ENCODE measurements at places on chromosomes 7 and 10.

DNA sequence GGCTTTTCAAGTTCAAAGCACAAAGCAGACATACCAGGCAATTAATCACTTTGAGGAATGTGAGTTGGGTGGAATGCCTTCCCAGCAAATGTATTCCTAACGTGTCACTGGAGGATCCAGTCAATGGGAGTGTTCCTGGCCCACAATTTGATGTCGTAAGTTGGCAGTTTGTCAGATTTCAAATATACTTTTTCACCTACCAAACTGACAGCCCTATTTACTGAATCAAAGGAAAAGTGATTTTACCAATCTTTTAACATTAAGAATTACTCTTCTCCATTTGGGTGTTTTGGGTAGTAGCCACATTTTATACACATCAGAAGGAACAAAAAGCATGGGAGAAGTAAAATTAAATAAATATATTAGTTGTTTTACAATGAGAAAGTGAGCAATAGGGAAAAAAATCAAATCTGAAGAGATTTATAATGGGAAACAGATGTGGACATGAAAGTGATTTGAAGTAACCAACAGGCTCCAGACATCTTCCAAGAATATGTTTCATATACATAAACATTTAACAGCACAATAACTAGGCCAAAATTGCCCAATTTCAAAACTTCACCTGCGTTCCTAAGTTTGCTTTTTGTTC lies 222.9 kb downstream of the MTERF1 start:
- no peak overlapping the region for H3K4me3 ChIP-seq
- no peak overlapping the region for H3K27ac ChIP-seq
- H3K27me3 ChIP-seq, result no peaks in the 10 kb centered on the region
- no peaks in the 10 kb centered on the region for H3K4me1 ChIP-seq

GRCh38 chr10:35735412-35735811 lies 93.3 kb upstream of the FZD8 start:
- no peaks in the 10 kb centered on the region for H3K27me3 ChIP-seq
- H3K4me3 ChIP-seq, result no peak overlapping the region
- no peak overlapping the region for H3K27ac ChIP-seq

DNA sequence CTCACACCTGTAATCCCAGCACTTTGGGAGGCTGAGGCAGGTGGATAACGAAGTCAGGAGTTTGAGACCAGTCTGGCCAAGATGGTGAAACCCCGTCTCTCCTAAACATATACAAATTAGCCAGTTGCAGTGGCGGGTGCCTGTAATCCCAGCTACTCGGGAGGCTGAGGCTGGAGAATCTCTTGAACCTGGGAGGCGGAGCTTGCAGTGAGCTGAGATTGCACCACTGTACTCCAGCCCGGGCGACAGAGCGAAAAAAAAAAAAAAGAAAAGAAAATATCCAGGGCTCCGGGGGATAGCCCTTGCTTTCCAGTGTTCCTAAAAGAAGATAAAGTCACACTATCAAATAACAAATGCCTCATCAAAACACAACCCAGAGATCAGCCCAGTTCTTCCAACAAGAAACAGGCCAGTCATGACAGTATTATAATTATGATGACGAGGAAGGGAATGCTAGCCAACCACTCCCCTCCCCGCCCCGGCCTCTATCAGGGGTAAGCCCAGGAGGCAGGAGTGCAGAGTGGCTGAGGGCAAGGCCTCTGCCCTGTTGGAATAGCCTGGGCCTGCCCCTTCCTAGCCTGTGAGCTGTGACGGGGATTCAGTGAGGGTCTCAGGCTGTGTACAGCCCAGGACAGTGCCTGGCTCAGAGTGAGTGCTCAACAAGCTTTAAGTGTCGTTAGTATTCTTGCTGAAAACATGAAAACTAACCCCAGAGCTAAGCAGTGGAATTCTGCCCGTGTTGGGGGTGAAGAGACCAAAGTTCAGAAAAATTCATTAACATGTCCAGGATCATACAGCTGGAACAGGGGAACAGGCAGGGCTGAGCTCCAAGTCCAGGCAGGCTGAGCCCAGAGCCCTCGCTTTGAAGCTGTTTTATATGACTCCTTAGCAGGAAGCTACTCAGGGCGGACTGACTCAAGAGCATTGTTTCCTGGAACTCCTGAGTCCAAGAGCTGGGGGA lies 54.3 kb downstream of the FAM241B start:
- H3K4me1 ChIP-seq, result no peaks in the 10 kb centered on the region
- no peak overlapping the region for H3K27ac ChIP-seq
- H3K4me3 ChIP-seq, result no peak overlapping the region

- no peak within 1 kb of the TSS for H3K4me3 ChIP-seq
- H3K27ac ChIP-seq, result no peak within 1 kb of the TSS
- no peaks in the 10 kb centered on the region for H3K36me3 ChIP-seq
- peaks cover 21% of the 10 kb centered on the region for H3K27me3 ChIP-seq
Measured at GRCh38 chr10:71212318-71213126, at the start of gene UNC5B. TSS of gene UNC5B (plus strand) at chr10:71212570. CDS start at chr10:71212986, 416 bp downstream.

GRCh38 chr10:66642217-66642616 lies 283.6 kb upstream of the LRRTM3 start:
- no peak overlapping the region for H3K27ac ChIP-seq
- no peaks in the 10 kb centered on the region for H3K4me1 ChIP-seq
- DNase-seq, result no peak
- H3K27me3 ChIP-seq, result no peaks in the 10 kb centered on the region

GRCh38 chr10:12181065-12181775 lies 14.5 kb downstream of the NUDT5 start:
- H3K27ac ChIP-seq, result peak overlapping the region; percentile 71
- DNase-seq, result peak; percentile 96
- peak overlapping the region; percentile 57 for H3K4me3 ChIP-seq
- peaks cover 47% of the 10 kb centered on the region for H3K36me3 ChIP-seq
- peaks cover 16% of the 10 kb centered on the region for H3K4me1 ChIP-seq

GRCh38 chr7:37033141-37033540 lies 308.8 kb upstream of the AOAH start:
- H3K36me3 ChIP-seq, result peaks cover 20% of the 10 kb centered on the region
- H3K27ac ChIP-seq, result no peak overlapping the region
- DNase-seq, result no peak

DNA sequence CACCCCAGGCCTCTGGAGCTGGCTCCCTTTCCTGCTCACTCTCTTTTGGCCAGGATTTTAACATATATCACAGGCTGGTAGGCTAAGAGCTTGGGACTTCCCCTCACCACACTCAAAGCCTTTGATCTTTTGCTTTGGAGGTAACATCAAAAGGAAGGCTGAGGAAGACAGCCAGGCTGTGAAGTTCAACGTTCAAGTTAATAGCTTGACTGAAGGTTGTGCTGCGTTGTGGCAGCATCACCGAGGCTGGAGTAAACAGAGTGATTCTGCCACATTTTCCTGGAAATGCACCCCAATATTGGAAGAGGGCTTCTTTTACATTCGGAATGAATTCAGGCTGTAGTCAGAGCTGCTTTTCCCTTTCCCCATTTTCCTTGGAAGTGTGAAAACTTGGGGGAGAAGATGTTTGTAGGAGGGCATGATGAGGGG lies 57.3 kb downstream of the TCF7L2 start:
- no peaks in the 10 kb centered on the region for H3K36me3 ChIP-seq
- peaks cover 2% of the 10 kb centered on the region for H3K27me3 ChIP-seq
- peaks cover 24% of the 10 kb centered on the region for H3K4me1 ChIP-seq
- peak overlapping the region; percentile 47 for H3K4me3 ChIP-seq
- H3K27ac ChIP-seq, result no peak overlapping the region

DNA sequence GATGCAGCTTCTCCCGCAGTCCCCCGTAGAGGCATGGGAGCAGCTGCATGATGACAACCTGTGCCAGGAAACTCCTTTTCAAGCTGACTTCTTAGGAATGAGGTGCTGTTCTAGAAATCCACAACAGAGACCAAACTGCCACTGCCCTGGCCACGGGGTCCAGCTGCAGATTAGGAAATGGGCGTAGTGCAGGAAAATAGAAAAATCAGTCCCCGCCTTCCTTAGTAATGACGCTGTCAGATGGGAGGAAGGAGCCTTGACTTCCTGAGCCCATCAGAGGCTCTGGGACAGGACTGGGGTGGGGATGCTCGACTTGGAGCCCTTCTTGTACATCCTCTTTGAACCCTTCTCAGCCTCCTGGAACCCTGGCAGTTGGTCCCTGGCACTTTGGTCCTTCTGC lies 227.8 kb upstream of the GRB10 start:
- no peaks in the 10 kb centered on the region for H3K27me3 ChIP-seq
- no peak for DNase-seq
- H3K27ac ChIP-seq, result no peak overlapping the region
- no peaks in the 10 kb centered on the region for H3K36me3 ChIP-seq

DNA sequence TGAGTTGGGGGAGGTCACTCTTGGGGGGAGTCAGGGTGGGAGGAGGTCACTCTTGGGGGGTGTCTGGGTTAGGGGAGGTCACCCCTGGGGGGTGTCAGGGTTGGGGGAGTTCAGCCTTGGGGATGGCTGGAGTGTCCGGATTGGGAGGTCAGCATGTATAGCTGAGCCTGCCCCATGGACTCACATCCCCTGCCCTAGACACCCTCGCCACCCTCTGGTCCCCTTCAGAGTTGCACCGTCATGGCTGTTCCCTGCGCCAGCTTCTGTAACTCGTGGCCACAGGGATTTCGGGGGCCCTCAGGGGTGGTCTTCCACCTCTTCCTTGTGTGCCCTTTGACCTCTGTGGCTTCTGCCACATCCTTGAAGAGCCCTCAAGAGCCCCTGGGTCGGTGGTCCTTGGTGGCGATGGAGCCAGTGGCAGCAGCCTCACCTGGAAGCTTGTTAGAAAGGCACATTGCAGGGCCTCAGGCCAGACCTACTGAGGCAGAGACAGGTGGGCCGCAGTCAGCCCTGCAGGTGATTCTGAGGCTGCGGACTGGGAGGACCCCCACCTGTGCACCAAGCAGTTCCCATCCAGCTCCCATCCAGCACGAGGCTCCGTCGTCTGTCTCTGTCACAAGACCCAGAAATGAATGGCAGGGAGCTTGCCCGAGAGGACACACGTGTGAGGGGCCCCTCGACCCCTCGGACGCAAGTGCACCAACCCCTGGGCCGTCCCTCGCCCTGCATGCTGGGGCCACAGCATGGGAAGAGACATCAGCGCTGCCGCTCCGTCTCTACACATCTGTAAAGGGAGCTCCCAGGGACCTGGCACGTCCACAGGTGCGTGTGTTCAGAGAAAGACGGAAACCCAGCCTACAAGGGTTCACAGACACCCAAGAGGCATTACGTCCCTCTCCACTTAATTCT lies 44.7 kb upstream of the SUN1 start:
- H3K27me3 ChIP-seq, result no peaks in the 10 kb centered on the region
- no peak overlapping the region for H3K27ac ChIP-seq
- no peak for DNase-seq
- H3K4me3 ChIP-seq, result no peak overlapping the region
- peaks cover 4% of the 10 kb centered on the region for H3K4me1 ChIP-seq
- no peaks in the 10 kb centered on the region for H3K36me3 ChIP-seq

- H3K4me3 ChIP-seq, result no peak overlapping the region
- no peaks in the 10 kb centered on the region for H3K36me3 ChIP-seq
- no peaks in the 10 kb centered on the region for H3K4me1 ChIP-seq
- H3K27me3 ChIP-seq, result peaks cover 5% of the 10 kb centered on the region
- H3K27ac ChIP-seq, result no peak overlapping the region
Measured at GRCh38 chr7:103379270-103379975, 32.0 kb downstream of the PSMC2 start.

DNA sequence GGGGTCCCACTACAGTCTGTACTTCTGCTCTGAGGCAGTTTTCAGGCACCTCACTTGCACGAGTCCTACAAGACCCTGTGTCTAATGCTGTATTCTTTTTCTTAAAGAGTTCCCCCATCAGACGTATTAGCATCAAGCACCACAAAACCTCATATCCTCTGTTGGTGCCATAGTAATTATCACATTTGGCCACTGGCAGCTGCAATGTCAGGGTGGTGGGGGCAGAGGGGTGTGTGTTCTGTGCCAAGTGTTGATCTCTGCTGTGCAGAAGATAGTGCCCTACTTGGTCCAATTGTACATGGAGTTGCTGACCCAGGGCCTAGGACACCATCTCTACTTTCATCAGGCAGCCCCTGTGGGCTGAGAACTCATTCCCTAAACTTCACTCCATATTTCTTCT lies 20.0 kb upstream of the JAZF1 start:
- H3K27ac ChIP-seq, result no peak overlapping the region
- H3K27me3 ChIP-seq, result peaks cover 10% of the 10 kb centered on the region
- H3K4me3 ChIP-seq, result no peak overlapping the region
- H3K36me3 ChIP-seq, result no peaks in the 10 kb centered on the region
- DNase-seq, result no peak

DNA sequence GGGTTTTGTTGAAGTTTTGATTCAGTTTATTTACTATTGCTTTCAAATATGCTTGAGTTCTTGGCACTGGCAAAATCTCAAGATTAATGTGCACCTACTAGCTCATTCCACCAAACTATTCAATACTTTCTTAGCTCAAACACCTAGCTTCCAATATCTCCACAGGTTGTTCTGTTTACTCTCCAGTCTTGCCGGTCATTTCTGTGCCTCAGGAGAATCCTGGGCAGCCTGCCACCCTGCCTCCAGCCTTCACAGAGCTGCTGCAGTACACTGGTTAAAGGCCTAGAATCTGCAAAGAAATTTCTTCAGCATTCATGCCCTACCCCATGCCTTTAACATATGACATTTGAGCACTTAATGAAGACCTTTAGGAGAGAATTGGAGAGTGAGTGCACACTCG lies 4.0 kb upstream of the TMEM106B start:
- H3K4me3 ChIP-seq, result no peak overlapping the region
- H3K4me1 ChIP-seq, result peaks cover 15% of the 10 kb centered on the region
- no peak overlapping the region for H3K27ac ChIP-seq
- no peak for DNase-seq
- H3K27me3 ChIP-seq, result peaks cover 17% of the 10 kb centered on the region

DNA sequence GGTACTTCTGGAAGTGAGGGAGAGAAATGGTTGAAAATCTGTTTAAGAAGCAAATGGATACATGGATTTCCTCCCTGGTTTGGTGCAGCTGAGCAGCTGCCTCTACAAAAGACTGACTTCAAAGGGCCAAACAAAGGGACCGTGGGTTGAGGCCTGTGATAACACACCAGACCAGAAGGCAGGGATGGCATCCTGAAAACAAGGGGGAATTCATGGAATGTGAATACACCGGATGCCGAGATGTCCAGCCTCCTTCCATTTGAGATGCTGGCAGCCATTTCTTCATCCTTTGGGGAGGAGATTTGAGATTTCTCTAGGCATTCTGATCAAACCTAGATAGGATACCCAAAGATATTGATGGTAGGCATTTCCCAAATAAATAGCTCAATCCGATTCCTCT lies 36.9 kb downstream of the TAF3 start:
- no peaks in the 10 kb centered on the region for H3K4me1 ChIP-seq
- DNase-seq, result no peak
- H3K36me3 ChIP-seq, result no peaks in the 10 kb centered on the region
- H3K27me3 ChIP-seq, result no peaks in the 10 kb centered on the region

GRCh38 chr10:7788639-7789286 lies 786 bp downstream of the ATP5F1C start:
- H3K36me3 ChIP-seq, result peaks cover 10% of the 10 kb centered on the region
- H3K27ac ChIP-seq, result peak overlapping the region; percentile 72
- no peaks in the 10 kb centered on the region for H3K27me3 ChIP-seq

DNA sequence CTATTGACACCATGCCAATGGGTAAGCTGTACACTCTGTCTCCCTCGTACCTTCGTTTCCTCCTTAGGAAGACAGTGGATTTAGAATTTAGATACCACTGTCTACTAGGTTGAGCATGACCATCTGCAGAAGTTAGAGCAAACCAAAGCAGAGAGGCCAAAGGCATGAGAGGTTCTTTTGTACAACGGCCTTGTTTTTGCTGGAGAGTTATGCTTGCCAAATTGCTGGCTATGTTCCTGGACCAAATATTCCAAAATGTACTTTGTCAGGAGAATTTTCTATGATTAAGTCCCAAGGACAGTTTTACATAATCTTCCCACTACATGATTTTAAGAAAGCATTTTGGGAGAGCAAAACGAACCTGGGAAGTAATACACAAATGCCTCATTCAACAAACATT lies 47.9 kb upstream of the PLCE1 start:
- DNase-seq, result no peak
- H3K4me3 ChIP-seq, result no peak overlapping the region
- H3K4me1 ChIP-seq, result no peaks in the 10 kb centered on the region
- H3K36me3 ChIP-seq, result no peaks in the 10 kb centered on the region
- no peak overlapping the region for H3K27ac ChIP-seq
